ENCODE measurements at places on chromosomes 2 and 18. TPM values are rescaled to one million over a fixed set of nuclear protein-coding genes. Genes with fewer than 3 reads are reported as not detected.

- DNase-seq = no peak
Measured at GRCh38 chr2:105868060-105868459, 123.3 kb downstream of the NCK2 start.

DNA sequence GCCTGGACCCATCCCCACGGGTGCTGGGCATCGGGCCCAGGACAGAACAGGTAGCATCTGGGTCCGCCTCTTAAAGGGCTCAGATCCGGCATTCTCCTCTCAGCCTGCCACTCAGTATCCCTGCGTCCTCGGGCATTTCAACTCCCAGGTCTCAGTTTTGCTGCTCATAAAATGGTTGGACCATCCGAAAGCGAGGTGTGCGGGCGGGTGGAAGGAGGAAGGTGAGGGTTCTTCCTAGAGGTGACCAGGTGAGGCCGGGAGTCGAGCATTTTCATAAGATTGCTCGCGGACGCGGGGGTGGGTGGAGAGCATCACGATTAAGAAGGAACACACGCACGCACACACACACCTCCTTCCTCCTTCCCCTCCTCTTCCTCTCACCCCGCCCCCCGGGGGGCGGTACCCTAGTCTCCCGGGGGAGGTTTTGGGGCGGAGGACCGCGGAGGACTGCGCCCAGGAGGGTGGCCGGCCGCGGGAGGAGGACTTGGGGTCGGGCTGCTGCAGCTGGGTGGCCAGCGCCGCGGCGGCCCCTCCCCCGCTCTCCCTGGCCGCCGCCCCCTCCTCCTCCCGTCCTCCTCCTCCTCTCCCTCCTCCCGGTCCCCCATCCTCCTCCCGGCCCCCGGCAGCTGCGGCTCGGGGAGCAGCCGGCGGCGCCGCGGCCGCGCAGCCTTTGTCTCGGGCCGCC is 97.9 kb upstream of the GPR45 start:
- DNase-seq = no peak

GRCh38 chr18:58264840-58265239 is 220.8 kb downstream of the NEDD4L start:
- DNase-seq = no peak

DNA sequence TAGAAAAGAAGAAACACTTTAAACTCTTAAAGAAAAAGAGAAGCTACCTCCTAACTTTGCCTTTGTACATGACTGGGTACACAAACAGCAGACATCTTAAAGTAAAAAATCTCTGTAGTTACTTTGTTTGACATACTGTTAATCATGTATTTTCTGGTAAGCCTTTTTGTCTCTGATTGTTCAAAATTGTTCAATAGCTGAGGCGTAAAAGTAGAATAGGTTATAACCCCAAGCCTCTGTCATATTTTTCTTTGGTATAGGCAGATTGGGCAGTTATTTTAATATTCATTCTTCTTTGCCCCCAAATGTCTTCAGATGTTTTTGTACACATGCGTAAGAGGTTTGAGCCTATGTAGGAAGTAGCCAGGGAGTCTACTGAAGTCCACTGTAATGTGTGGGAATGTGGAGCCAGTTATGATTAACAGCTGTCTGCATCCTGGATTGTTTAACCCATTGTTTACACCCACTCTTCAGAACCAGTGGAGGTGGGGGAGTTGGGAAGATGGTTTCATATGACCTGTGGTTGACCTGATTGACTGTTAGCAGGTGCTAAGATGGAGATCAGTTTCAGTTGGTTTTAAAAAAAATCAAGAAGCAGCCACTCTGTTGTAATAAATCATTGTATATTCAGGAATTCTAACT is 150.5 kb downstream of the TANC1 start:
- peak; percentile 69 for DNase-seq

GRCh38 chr2:146131048-146131447 is 1611.1 kb upstream of the ZEB2 start:
- no peak for DNase-seq

GRCh38 chr2:201644001-201644400 is 698 bp upstream of the TMEM237 start:
- DNase-seq = no peak

- peak; percentile 51 for DNase-seq
Measured at GRCh38 chr2:221518935-221519625, 53.0 kb downstream of the EPHA4 start.

DNA sequence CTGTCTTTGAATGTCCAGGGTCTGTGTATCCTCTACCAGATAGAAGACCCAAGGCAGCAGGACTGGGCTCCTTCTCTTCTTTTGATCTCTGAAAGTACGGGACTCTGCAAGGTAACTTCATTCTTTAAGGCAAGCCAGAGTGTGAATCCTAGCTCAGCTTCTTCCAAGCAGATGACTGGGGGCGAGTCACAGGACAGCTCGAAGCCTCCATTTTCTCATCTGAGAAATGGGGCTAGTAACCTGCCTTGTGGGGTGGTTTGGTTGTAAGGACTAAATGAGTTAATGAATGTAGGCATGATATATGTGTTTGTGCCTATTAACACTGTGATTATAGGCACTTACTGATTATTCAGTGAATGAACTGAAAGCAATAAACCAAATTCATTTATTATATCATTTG is 46.7 kb downstream of the DGKD start:
- no peak for DNase-seq

GRCh38 chr2:159795841-159796690 is 1.9 kb downstream of the CD302 start:
- peak; percentile 48 for DNase-seq

DNA sequence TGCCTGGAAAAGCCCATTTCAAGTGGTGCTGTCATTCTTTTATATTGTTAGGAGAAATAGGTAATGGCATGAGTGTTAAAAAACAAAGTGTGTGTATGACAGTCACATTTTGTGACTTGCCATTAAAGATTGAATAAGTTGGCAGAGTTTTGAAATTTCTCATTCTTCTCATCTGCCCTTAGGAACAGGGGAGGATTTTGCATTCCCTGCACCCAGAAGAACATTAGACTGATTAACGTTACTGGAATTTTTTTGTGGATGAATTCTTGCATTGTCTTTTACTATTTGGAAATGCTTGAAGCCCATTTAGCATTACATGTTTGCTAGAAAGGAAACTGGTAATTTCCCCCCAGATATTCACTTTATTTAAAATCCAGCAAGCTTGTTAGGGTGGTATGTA is 162.2 kb downstream of the BABAM2 start:
- peak; percentile 67 for DNase-seq

DNA sequence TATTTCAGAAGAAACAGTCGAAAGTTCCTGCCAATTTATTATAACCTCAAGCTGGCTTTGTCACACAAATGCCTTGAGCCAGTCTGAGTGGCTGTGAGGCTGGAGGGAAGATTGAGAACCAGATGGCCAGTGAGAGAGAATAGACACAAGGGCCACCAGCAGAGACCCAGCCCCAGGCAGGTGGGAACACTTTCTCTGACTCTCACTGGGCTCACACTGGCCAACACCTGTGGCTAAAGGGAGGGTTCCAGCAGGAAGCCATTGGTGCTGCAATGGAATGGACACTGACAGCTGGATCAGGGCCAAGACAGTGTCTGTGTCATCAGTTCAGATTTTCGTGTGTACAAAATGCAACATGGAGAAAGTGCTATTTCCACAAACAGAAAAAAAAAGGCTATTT is 29.9 kb downstream of the LOXHD1 start:
- no peak for DNase-seq

DNA sequence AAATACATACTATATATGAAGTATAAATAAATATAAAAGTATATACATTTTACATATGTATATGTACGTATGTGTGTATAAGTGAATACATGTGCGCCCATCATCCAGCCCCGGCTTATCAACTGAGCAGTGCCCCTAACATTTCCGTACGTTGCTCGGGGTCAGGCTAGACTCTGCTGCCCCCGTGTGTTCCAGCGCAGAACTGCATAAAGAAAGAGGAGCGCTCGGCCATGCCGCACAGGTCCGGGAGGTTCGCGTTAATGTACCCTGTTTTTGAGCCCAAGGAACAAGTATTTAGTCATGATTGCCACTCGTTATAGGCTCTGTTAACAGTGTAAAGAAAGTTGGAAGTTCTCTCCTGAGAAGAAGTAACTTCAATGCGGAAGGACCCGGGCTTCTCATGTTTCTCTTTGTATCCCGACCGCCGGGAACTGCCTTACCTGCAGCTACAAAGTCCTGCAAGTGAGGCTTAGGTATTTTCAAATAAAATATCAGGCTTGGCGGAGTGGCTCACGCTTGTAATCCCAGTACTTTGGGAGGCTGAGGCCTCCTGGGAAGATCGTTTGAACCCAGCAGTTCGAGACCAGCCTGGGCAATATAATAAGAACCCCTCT is 55.7 kb downstream of the CD8B2 start:
- peak; percentile 72 for DNase-seq

GRCh38 chr2:218878926-218879761 is 1.5 kb upstream of the WNT10A start:
- DNase-seq = no peak

- DNase-seq = no peak
Measured at GRCh38 chr2:161796192-161796591, 172.0 kb downstream of the SLC4A10 start.

GRCh38 chr2:32683520-32684086 is 55.8 kb downstream of the TTC27 start:
- DNase-seq = peak; percentile 79

DNA sequence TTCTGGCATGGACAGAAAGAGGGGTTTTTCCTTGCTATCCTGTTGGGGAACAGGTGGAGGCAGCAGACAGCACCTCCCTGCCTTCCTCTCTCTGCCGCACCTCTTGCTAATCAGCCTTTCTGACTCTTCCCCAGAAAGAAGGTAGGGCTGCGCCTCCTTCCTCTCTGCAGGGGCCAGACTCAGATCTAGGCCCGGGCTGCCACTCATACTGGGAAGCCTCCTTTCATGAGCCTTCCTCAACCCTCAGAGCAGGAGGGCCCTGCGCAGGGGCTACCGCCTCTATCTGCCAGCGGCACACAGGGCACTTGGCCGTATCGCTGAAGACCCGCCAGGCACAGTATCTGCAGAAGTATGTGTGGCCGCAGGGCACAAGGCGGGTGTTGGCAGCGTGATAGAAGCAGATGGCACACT is 7.1 kb downstream of the NEURL3 start:
- no peak for DNase-seq

DNA sequence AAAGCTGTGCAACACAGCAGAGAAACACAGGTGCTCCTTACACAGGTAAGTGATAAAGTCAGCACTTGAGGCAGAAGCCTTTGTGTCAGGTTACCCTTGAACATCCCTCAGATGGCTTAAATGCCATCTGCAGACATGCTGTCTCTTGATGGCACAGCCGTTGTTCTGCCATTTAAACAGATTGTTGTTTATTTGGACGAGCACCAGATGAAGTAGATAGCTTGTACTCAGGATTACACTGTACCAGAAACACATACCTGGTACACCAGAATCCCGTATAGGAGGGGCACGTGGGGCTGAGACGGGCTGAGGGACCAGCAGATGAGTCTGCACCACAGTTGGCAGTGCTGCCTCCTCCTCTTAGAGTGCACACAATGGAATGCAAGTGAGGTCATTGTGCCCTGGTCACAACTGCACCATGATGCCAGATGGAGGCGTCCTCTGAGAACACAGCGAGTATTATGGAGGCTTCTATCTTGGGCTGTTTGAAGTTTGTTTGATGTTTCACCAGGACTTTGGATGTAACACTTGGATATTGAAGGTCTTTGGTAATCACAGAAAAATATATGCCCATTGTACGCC is 143.0 kb downstream of the TANC1 start:
- peak; percentile 39 for DNase-seq

DNA sequence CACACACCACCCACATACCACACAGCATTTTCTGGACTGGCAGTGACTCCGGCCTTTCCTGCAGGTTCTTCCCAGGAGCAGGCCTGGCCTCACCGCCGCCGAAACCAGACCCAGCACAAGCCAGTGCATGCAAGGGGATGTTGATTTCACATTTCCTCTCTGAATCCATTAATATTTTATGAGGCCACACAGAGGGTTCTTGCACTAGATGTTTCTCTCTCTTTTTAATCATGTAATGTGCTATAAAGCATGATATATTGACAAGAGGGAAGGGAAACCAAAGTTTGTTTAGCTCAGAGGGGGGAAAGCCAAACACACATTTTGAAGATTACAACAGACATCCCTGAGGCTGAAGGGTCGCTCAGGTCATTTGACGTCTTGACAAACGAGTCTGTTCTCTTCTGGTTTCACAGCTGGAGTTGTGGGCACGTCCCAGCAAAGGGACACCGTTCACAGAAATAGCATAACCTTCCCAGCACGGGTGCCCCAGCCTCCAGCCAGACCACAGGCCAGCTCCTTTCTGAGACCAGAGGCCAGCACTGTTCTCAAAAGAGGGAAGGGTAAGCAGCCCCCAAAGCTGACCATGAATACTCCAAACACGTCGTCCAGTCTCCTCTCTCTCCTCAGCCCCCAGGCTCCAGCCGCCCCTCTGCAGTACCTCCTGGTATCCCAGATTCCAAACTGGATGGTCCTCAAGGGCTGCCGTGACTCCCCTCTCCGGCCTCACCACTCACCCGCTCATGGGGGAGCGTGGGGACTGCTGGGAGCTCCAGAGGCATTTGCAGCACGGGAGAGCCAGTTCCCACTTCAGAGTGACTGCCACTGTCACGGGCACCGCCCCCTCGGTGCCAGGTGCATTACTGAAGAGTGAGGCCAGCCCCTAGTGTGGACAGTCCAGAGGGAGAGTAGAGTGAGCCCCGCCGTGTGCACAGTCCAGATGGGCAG is 340.3 kb upstream of the SALL3 start:
- DNase-seq = no peak

- no peak for DNase-seq
Measured at GRCh38 chr2:46065152-46065551, 232.1 kb upstream of the EPAS1 start.

GRCh38 chr2:221851531-221852045 is 279.5 kb upstream of the EPHA4 start:
- no peak for DNase-seq

DNA sequence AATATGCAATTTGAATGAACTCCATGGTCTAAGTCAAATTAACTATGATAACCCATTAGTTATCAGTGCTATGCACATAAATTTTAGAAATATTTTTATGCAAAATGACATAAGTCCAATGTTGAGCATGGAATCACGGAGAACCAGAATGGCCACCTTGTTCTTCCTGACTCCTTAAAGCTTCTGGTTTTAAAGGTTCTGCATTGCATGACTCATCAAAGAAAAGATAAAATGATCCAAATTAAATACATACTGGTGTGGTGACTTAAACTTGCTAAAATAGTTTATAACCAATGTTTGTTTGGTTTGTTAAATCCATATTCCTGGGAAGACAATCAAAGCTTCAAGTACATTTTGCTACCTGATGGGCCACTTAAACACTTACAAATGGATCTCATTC is 1146.9 kb upstream of the NRXN1 start:
- DNase-seq = no peak

- DNase-seq = no peak
Measured at GRCh38 chr2:119940856-119941255, 72.0 kb upstream of the EPB41L5 start.

SPP2 gene
- not detected for total RNA-seq

FMNL2 gene
- 60.6 TPM for total RNA-seq

SLC14A1 gene
- total RNA-seq = not detected

LINC00305 gene
- total RNA-seq = not detected

IL36G gene
- total RNA-seq = not detected

ANKRD29 gene
- total RNA-seq = 4.2 TPM

CCDC68 gene
- total RNA-seq = 2.1 TPM

FAM110C gene
- 0.28 TPM for total RNA-seq

GYPC gene
- 227 TPM for total RNA-seq

CABYR gene
- total RNA-seq = 3.1 TPM

SATB2 gene
- 0.85 TPM for total RNA-seq

Data from dermis blood vessel endothelial cell (primary cell).